CD4-positive, alpha-beta memory T cell (primary cell): ENCODE measurements at places on chromosomes 1 and 21. TPM values are rescaled to one million over a fixed set of nuclear protein-coding genes. Genes with fewer than 3 reads are reported as not detected.

UBXN10 gene
- polyA plus RNA-seq: 0.69 TPM

- H3K27me3 ChIP-seq: no peaks in the 10 kb centered on the region
- no peak overlapping the region for H3K27ac ChIP-seq
- DNase-seq: no peak
- H3K4me1 ChIP-seq: no peaks in the 10 kb centered on the region
- no peak overlapping the region for H3K4me3 ChIP-seq
- H3K36me3 ChIP-seq: no peaks in the 10 kb centered on the region
These were observed 9.1 kb downstream of the COL8A2 start for GRCh38 chr1:36115931-36116330.

- no peak overlapping the region for H3K4me3 ChIP-seq
- no peaks in the 10 kb centered on the region for H3K36me3 ChIP-seq
- no peak for DNase-seq
- no peaks in the 10 kb centered on the region for H3K27me3 ChIP-seq
These were observed 11.0 kb downstream of the GSTM5 start for GRCh38 chr1:109722908-109723691.

- DNase-seq: no peak
- no peaks in the 10 kb centered on the region for H3K27me3 ChIP-seq
- H3K4me3 ChIP-seq: no peak overlapping the region
- H3K4me1 ChIP-seq: no peaks in the 10 kb centered on the region
- no peak overlapping the region for H3K27ac ChIP-seq
- no peaks in the 10 kb centered on the region for H3K36me3 ChIP-seq
These were observed 152.2 kb downstream of the LIPI start for GRCh38 chr21:14058566-14058965.

DNA sequence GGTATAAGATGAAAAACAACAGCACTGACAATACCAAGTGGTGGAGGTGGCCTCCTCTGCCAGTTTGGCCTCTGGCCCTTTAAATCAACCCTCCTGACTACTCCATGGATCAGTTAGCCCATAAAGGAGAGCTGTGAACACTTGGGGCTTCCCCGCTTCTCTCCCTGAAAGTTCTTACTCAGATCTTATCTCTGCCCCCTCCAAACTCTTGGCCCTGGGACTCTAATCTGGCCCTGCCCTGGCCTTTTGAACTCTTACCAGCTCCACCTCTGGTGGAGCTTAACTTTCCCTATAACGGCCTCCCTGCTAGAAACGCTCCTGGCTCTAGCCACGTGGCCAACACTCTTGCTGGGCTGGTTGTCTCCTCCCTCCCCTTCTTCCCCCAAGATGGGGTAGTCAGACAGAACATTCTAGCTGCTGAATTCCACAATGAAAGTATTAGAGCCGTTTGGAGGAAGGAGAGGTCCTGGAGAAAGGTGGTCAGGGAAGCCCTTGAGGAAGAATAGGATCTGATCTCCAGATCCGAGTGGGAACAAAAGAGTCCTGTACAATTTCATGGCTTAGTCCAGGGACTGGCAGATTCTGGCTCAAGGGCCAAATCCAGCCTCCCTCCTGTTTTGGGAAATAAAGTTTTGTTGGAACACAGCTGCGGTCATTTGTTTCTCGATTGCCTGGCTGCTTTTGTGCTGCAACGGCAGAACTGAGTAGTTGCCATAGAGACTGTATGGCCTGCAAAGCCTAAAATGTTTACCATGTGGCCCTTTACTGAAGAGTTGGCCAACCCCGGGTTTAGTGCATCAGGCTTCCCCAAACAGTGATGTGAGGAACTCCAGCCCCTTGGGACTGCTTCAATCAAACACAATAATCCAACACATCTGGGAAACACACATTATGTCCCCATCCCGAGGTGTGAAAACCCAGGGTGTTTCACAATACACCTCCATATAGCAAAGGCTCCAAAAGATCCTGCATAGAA, 9.5 kb upstream of the PIGR start:
- no peaks in the 10 kb centered on the region for H3K36me3 ChIP-seq
- no peaks in the 10 kb centered on the region for H3K27me3 ChIP-seq
- no peak for DNase-seq
- no peak overlapping the region for H3K4me3 ChIP-seq

DNA sequence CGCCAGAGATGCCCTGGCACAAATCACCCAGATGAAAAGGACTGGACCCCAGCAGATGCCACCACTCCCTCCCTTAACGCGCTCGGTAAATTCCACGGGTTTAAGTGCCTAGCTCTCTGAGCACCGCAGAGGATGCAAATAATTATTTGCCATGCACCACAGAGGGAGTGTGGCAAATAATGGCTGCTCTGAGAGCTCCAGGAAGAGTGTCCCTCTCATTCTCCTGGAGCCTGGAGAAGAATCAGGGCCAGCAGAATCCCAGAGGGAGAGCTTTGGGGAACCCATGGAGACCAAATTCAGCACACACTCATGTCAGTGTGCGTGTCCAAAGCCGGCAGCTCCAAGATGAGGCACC, 667 bp downstream of the HHIPL2 start:
- H3K4me1 ChIP-seq: no peaks in the 10 kb centered on the region
- H3K27me3 ChIP-seq: no peaks in the 10 kb centered on the region
- no peaks in the 10 kb centered on the region for H3K36me3 ChIP-seq
- no peak for DNase-seq
- H3K4me3 ChIP-seq: no peak overlapping the region
- H3K27ac ChIP-seq: no peak overlapping the region

GRCh38 chr1:226903819-226904716, 33.7 kb downstream of the PSEN2 start:
- DNase-seq: no peak
- H3K4me1 ChIP-seq: no peaks in the 10 kb centered on the region
- H3K27ac ChIP-seq: no peak overlapping the region
- H3K4me3 ChIP-seq: no peak overlapping the region
- no peaks in the 10 kb centered on the region for H3K27me3 ChIP-seq

DNAI4 gene
- 1.3 TPM for polyA plus RNA-seq

GPR25 gene
- polyA plus RNA-seq: 66.5 TPM

DNA sequence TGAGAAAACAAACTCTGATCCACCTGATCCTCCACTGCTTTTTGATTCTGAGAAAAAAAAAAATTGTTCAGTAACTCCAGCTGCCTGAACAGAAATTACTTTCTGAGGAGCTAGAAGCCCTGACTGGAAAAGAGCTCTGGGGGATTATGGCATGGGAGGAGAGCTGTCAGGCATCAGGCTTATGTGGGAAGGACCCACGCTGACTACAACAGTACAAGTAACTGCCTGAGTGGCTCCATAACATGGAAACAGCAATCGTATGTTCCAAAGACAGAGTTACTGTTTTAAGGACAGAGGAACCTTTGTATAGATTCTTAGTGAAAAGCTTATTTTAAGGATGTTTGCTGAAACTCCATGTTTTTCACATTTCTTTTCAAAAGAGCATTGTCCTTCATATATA, 1.2 kb upstream of the ANGPTL7 start:
- peaks cover 30% of the 10 kb centered on the region for H3K36me3 ChIP-seq
- no peak overlapping the region for H3K4me3 ChIP-seq
- no peaks in the 10 kb centered on the region for H3K4me1 ChIP-seq
- no peak overlapping the region for H3K27ac ChIP-seq

GRCh38 chr1:154729031-154729442, 121.1 kb upstream of the ADAR start:
- H3K27me3 ChIP-seq: no peaks in the 10 kb centered on the region
- H3K27ac ChIP-seq: no peak overlapping the region
- no peaks in the 10 kb centered on the region for H3K4me1 ChIP-seq
- DNase-seq: no peak

TACSTD2 gene
- not detected for polyA plus RNA-seq
